ENCODE measurements at places on chromosomes 1 and 21.

- DNase-seq, result no peak
Measured at GRCh38 chr1:244839656-244840055, 4.2 kb downstream of the COX20 start.

GRCh38 chr1:167514288-167514687 is 4.0 kb downstream of the CD247 start:
- DNase-seq, result peak; percentile 40

GRCh38 chr1:207649865-207650580 is 5.1 kb downstream of the CR1L start:
- DNase-seq, result no peak

DNA sequence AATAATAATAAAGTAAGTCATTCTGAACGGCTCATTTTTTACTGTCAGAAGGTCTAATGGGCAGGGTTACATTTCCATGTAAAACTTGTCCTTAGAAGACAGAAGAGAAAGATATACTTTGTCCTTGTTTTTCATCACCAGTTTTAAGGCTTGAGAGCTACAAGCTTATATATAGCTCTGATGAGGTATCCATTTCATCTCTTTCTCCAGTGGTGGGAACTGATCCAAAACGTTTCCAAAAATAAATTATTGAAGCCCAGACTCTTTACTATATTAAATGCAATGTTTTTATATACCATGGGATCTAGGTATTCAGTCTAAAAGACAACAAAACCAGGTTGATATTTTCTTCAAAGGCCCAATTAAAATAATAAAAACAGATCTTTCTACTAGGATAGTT is 8.7 kb downstream of the B3GALNT2 start:
- no peak for DNase-seq

GRCh38 chr1:55504306-55504731 is 289.2 kb upstream of the USP24 start:
- no peak for DNase-seq

DNA sequence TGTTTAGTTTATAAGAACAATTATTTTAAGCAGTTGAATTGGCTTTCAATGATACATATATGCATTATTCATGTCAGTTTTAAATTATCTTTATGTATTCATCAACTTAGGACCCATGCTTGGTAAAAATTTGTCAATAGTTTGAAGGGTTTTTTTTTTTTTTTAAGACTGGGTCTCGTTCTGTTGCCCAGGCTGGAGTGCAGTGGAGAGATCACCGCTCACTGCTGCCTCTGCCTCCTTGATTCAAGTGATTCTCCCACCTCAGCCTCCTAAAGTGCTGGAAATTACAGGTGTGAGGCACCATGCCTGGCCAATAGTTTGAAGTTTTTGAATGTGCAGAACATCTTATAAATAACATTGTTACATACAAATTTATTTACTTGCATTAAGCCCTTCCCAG is 1671.0 kb upstream of the B3GALT2 start:
- no peak for DNase-seq

DNA sequence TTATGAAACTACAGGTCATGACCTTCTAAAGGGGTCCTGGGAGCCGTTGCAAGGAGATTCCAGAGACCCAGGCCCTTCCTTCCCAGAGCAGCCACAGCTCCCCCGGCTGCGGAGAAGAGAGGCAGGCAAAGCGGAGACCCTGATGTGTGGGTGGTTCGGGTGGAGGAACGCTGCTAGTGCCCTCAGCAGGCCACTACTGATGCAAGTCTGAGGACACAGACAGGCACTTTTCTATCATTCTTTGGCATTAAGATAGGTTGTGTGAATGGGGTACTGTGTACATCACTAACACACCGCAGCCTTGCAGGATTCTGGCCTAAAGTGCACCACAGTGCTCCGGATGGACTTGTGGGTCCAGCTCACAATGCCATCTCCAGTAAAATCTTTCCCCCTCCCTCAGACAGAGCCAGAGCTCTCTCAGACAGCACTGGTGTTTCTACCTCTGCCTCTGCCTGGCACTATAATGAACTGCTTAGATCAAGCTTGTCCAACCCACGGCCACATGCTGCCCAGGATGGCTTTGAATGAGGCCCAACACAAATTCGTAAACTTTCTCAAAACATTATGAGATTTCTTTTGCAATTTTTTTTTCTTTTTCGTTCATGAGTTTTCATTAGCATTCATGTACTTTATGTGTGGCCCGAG is 121.4 kb downstream of the TGFBR3 start:
- no peak for DNase-seq

Measured in CD4-positive, alpha-beta T cell treated with Interleukin-21 for 1 hour (primary cell).